CD4-positive, alpha-beta T cell treated with Interleukin-17A for 4 hours (primary cell): ENCODE measurements at places on chromosomes 4 and X.

DNA sequence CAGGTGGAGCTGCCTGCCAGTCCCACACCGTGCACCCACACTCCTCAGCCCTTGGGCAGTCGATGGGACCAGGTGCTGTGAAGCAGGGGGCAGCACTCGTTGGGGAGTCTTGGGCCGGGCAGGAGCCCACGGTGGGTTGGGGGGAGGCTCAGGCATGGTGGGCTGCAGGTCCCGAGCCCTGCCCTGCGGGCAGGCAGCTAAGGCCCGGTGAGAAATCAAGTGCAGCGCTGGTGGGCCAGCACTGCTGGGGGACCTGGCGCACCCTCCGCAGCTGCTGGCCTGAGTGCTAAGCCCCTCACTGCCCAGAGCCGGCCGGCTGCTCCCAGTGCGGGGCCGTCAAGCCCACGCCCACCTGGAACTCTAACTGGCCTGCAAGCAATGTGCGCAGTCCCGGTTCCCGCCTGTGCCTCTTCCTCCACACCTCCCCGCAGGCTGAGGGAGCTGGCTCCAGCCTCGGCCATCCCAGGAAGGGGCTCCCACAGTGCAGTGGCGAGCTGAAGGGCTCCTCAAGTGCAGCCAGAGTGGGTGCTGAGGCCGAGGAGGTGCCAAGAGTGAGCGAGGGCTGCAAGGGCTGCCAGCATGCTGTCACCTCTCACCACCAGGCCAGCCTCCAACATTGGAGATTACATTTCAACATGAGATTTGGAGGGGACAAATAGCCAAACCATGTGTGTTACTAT lies 197.2 kb downstream of the NPNT start:
- no peak for DNase-seq

DNA sequence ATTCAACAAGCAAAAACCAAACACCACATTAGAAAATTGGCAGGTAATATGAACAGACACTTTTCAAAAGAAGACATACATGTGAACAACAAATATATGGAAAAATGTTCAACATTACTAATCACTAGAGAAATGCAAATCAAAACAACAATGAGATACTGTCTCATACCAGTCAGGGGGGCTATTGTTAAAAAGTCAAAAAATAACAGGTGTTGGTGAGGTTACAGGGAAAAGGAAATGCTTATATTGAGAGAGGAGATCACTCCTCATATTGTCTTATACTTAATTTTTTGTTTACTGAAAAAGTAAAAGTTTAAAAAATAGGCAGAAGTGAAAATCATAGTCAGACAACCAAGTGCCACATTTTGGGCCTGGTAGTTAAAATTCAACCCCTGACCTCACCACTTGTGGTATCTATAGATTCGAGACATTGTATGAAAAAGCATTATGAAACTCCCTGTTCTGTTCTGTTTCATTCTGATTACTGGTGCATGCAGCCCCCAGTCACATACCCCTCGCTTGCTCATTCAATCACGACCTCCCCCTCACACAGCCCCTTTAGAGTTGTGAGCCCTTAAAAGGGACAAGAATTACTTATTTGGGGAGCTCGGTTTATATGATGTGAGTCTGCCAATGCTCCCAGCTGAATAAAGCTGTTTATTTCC lies 153.7 kb upstream of the FGF16 start:
- DNase-seq, result no peak

DNA sequence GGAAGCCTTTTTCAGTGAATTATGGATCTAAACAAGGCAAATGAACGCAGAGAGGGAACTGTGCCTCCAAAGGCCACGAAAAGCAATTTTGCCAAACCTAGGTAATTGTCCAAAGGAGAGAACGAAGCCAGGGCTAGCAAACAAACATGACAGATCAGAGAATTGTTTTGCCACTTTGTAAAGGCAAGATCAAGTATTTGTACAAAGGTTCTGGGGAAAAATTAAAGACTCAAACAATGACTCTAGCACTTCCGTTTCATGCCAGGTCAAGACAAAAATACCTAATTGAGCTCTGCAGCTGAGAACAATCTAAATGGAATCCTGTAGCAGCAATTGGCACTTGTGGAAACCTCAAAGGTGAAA lies 8.5 kb downstream of the RBM47 start:
- DNase-seq, result no peak

GRCh38 chr4:147828331-147828905 lies 96.5 kb downstream of the ARHGAP10 start:
- no peak for DNase-seq

GRCh38 chrX:44871931-44872820 lies 812 bp upstream of the KDM6A start:
- DNase-seq, result no peak

- no peak for DNase-seq
Measured at GRCh38 chr4:162392946-162393345, 229.1 kb upstream of the FSTL5 start.

DNA sequence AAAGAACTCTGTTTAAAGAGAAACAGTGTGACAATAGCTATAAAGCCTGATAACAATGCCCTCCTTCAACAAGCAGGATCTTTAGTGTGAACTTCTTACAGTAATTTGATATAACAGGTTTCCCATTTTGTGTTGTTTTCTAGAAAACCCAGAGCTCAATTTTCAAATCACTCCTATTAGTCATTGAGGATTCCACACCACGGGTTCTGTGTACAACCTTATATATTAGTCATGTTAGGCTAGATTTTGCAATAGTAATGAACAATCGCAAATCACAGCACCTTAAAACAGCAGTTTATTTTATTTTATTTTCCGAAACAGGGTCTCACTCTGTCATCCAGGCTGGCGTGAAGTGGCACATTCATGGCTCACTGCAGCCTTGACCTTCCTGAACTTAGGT lies 1020.9 kb upstream of the INTU start:
- no peak for DNase-seq

- no peak for DNase-seq
Measured at GRCh38 chrX:7389576-7389975, 241.6 kb upstream of the PUDP start.

DNA sequence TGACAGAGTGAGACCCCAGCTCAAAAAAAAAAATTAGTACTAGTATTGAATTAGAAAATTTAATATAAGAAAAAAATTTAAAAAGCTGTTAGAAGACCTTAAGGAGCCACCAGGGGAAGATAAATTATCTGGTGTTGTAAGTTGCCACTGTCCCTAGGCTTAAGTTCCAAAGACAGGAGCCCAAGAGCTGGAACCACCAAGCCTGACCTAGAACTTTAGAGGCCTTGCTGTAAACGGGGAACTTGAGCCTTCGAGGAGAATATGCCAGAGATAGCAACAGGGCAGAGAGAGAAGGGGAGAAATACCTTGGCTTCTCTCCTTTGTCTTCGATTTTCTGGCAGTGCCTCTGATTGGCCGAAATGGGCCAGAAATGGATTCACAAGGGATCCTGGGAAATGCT lies 8.9 kb downstream of the USP53 start:
- no peak for DNase-seq

GRCh38 chrX:29225670-29226069 lies 638.4 kb downstream of the IL1RAPL1 start:
- no peak for DNase-seq

- no peak for DNase-seq
Measured at GRCh38 chr4:70306076-70306475, 28.7 kb upstream of the CABS1 start.

DNA sequence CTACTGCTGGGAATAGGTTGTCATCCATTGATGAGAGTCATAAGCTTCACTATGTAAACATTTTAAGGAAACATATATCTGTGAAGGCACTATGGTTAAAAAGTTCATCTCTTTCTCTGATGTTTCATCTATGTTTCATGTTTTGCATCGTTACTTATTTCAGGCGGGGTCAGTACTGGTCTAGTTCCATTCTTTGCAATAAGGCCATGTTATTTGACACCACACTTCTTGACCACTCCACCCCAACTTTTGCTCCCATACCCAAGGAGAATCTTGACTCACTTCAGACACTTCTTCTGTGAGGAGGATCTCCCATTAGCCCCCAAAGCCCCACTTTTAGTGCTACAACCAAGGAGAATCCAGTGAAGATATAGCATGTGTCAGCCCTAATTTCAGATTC lies 119.4 kb downstream of the GRIA3 start:
- no peak for DNase-seq

DNA sequence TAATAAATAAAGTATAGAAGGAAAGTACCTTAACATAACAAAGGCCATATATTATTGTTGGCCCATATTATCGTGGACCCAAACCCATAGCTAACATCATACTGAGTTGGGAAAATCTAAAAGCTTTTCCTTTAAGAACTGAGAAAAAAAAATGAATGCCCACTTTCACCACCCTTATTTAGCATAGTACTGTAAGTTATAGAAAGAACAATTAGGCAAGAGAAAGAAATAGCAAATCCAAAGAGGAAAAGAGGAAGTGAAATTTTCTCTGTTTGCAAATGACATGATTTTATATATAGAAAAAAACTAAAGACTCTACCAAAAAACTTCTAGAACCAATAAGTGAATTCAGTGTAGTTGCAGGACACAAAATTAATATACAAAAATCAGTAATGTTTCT lies 1854.6 kb downstream of the PCDH7 start:
- DNase-seq, result no peak

DNA sequence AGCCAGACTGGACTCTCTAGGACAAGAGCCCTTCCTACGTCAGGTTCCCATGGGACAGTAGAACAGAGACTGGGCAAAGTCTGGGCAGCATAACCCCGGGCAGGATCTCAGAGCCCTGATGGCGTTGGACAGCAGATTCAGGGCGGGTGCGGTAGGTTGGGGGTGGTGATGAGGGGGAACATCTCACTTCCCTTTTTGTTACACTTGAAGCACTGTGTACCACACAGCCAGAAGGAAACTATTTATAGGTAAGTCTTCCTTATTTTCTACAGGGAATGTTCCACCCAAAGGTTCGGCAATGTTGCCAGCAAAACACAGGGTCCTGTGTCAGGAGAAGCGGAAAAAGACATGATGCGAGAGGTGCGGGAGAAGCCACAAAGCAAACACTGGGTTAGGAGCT lies 54.3 kb downstream of the TSC22D3 start:
- DNase-seq, result no peak

- no peak for DNase-seq
Measured at GRCh38 chr4:84916227-84916626, 50.3 kb downstream of the WDFY3 start.

GRCh38 chrX:21700967-21701366 lies 42.8 kb upstream of the KLHL34 start:
- no peak for DNase-seq

DNA sequence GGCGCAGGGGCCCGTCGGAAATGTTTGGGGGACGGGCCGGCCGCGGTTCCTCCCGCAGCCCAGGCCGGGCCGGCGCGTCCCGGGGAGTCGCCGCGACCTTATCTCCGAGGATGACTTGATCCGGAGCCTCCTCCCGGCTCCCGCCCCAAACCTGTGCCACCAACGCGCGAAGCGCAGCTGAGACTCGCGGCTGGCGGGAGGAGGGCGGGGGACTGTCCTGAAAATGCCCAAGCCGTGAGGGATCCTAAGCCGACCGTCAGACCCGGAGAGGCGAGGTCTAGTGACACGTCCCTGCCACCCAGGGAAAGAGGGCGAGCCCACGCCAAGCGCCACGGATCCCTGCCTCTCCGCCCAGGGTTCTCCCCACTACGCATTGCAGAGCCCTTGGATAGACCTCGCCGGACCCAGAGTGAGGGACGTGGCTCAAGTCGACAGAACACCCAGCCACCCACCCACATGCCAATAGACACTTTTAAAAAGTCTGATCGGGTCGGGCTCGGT lies 26.9 kb downstream of the UTP14A start:
- peak; percentile 25 for DNase-seq

DNA sequence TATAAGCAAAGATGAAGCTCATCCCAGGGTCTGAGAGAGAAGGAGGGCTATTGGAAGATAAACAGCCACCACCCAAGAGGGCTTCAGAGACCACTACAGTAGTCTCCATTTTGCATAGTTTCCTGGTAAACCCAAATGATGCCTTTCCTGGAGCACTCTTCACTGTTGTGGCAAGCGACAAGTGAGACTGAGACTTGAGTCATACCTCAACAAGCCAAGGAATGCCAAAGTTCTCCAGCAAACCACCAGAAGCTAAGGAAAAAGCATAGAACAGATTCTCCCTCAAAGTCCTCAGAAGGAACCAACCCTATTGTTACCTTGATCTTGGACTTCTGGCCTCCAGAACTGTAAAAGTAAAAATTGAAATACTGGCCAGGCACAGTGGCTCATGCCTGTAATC lies 65.9 kb downstream of the LARP7 start:
- DNase-seq, result no peak

- no peak for DNase-seq
Measured at GRCh38 chr4:86247320-86247719, 112.5 kb downstream of the MAPK10 start.

GRCh38 chr4:15809466-15809865 lies 31.3 kb downstream of the CD38 start:
- no peak for DNase-seq

- no peak for DNase-seq
Measured at GRCh38 chrX:15971696-15972095, 117.1 kb upstream of the AP1S2 start.

GRCh38 chr4:122673252-122673651 lies 52.4 kb upstream of the IL21 start:
- no peak for DNase-seq

- DNase-seq, result no peak
Measured at GRCh38 chr4:128670513-128670912, 139.0 kb upstream of the JADE1 start.

- DNase-seq, result no peak
Measured at GRCh38 chr4:137794764-137795254, 262.5 kb upstream of the PCDH18 start.

DNA sequence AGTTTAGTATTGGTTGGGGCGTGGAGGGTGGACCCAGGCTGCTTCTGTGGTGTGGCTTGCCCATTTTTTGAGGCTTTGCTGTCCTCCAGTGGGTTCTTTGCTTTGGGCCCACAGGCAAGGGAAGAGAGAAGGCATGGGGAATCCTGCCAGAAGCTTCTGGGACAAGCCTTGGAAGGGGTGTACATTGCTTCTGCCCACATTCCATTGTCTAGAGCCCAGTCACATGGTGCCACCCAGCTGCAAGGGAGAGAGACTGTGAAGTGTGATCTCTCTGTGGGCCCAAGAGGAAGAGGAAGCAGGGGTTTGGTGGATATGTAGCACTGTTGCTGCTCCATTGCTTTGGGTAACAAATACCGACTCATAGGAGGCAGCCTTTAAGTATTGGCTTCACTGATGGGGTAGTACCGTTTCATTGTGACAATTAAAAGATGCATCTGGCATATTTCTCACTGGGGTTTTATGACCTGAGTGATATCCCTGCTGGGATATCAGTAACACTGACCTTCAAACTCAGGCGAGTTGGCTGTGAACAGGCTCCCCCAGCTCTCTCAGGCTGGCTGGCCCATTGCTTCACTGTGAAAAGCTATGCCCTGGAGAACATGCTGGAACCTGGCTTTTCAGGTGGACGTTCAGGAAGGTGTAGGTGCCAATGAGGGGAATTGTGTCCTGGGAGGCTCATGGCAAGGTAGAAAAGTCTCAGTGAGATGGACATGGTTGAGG lies 85.9 kb downstream of the CLDN34 start:
- DNase-seq, result no peak

- no peak for DNase-seq
Measured at GRCh38 chr4:142440093-142440492, 406.0 kb downstream of the INPP4B start.

DNA sequence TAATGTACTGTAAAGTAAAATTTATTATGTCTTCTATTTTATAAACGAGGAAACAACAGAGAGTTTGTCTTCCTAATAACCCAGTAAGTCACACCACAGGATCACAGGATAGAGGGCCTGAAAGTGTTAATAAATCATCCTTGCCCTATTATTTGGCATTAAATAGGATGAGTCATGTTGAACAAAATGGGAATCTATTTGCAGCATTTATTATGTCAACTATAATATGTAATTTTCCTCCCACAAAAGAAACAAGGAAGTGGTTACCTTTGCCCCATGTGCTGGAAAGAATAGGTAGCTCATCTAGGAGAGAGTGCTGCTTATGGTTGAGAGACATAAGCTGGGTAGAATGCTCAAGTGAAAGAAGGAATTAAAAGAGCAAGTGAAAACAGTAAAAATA lies 237.6 kb upstream of the NDST3 start:
- no peak for DNase-seq
